Psoas muscle (tissue), 8 donors: ENCODE measurements at places on chromosomes 2 and 18. TPM values are rescaled to one million over a fixed set of nuclear protein-coding genes. Genes with fewer than 3 reads are reported as not detected.

CCDC102B gene
- total RNA-seq, result 2.2 TPM

RGPD4 gene
- not detected for total RNA-seq

ERMN gene
- total RNA-seq, result not detected

MEIS1 gene
- 6.8 TPM for total RNA-seq

NOL4 gene
- total RNA-seq, result not detected

CEP192 gene
- total RNA-seq, result 7.4 TPM

SPDYA gene
- 0.38 TPM for total RNA-seq

FEZ2 gene
- 291 TPM for total RNA-seq

PRSS56 gene
- 3.4 TPM for total RNA-seq

HOXD9 gene
- total RNA-seq, result 0.43 TPM

EIF2B4 gene
- 59.1 TPM for total RNA-seq

IL36A gene
- total RNA-seq, result not detected

ITGB6 gene
- 24.3 TPM for total RNA-seq

REG3A gene
- total RNA-seq, result not detected

MTCL1 gene
- total RNA-seq, result 3.0 TPM

ECEL1 gene
- 1.0 TPM for total RNA-seq

SNORC gene
- total RNA-seq, result 2.1 TPM

PXDN gene
- 15.4 TPM for total RNA-seq

DLX2 gene
- not detected for total RNA-seq

ALPG gene
- not detected for total RNA-seq

C2orf66 gene
- total RNA-seq, result not detected

RASGRP3 gene
- 20.0 TPM for total RNA-seq

SAG gene
- total RNA-seq, result not detected

MPPE1 gene
- 26.5 TPM for total RNA-seq

KCNE4 gene
- 0.74 TPM for total RNA-seq

NOSTRIN gene
- total RNA-seq, result 3.7 TPM

CHRND gene
- total RNA-seq, result 58.8 TPM

GKN2 gene
- not detected for total RNA-seq

SIX3 gene
- total RNA-seq, result 0.20 TPM

PSD4 gene
- 1.7 TPM for total RNA-seq

APLF gene
- total RNA-seq, result 4.3 TPM
